Neural progenitor cell (in vitro differentiated cells): ENCODE measurements at places on chromosomes 5 and 9. TPM values are rescaled to one million over a fixed set of nuclear protein-coding genes. Genes with fewer than 3 reads are reported as not detected.

DNA sequence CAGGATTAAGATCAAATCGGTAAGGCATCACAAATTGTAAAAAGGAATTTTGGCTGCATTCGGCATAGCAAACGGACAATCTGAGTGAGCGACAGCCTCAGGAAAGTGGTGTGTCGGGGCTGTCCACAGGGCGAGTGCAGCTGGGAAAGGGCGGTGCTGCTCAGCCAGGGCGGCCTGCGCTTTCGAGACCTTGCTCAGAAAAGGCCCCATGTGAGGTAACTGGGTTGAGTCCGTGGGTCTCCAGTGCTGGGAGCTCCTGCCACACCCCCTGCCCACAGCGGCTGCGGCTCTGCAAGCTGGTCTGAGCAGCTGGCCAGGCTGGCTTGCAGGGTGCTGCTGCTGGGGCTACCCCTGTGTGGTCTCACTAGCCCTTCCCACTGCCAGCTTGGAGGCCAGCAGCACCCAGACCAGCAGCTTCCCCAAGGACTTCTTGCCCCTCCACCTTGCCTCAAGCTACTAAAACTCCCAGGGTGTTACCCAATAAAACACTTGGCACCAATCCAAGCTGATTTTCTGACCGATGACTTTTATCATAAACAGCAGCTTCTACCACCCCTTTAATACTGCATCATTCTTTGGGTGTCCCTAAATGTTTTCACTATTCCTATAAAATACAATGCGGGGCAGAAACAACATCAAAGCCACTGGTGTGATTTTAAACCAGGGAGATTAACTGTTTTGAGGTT is 6.2 kb downstream of the SURF2 start:
- no peaks in the 10 kb centered on the region for H3K4me1 ChIP-seq
- no peak overlapping the region for H3K4me3 ChIP-seq
- H3K27ac ChIP-seq: no peak overlapping the region
- H3K36me3 ChIP-seq: no peaks in the 10 kb centered on the region
- no peaks in the 10 kb centered on the region for H3K27me3 ChIP-seq
- no peak for DNase-seq

- no peaks in the 10 kb centered on the region for H3K36me3 ChIP-seq
- H3K4me3 ChIP-seq: no peak overlapping the region
- no peak overlapping the region for H3K27ac ChIP-seq
- H3K27me3 ChIP-seq: no peaks in the 10 kb centered on the region
These were observed 18.6 kb downstream of the IRF1 start for GRCh38 chr5:132471944-132472343.

GRCh38 chr5:172299916-172300439 is 16.4 kb upstream of the UBTD2 start:
- H3K36me3 ChIP-seq: no peaks in the 10 kb centered on the region
- no peak overlapping the region for H3K4me3 ChIP-seq
- DNase-seq: no peak
- H3K4me1 ChIP-seq: no peaks in the 10 kb centered on the region

- peaks cover 9% of the 10 kb centered on the region for H3K4me1 ChIP-seq
- H3K4me3 ChIP-seq: no peak overlapping the region
- H3K27me3 ChIP-seq: no peaks in the 10 kb centered on the region
These were observed 16.9 kb upstream of the ABCA1 start for GRCh38 chr9:104944871-104945270.

- H3K27me3 ChIP-seq: no peaks in the 10 kb centered on the region
- peaks cover 49% of the 10 kb centered on the region for H3K4me1 ChIP-seq
- DNase-seq: peak; percentile 80
- peak overlapping the region; percentile 68 for H3K27ac ChIP-seq
These were observed 3.7 kb downstream of the TLN1 start for GRCh38 chr9:35728041-35728971.

- H3K4me1 ChIP-seq: no peaks in the 10 kb centered on the region
- H3K27me3 ChIP-seq: no peaks in the 10 kb centered on the region
- no peaks in the 10 kb centered on the region for H3K36me3 ChIP-seq
- H3K4me3 ChIP-seq: no peak overlapping the region
- no peak overlapping the region for H3K27ac ChIP-seq
These were observed 49.0 kb downstream of the SGCD start for GRCh38 chr5:156375895-156376495.

- no peaks in the 10 kb centered on the region for H3K27me3 ChIP-seq
- H3K27ac ChIP-seq: no peak overlapping the region
- H3K36me3 ChIP-seq: no peaks in the 10 kb centered on the region
- H3K4me1 ChIP-seq: no peaks in the 10 kb centered on the region
- H3K4me3 ChIP-seq: no peak overlapping the region
- DNase-seq: no peak
These were observed 102.2 kb upstream of the PLPPR1 start for GRCh38 chr9:100926366-100926765.

GRCh38 chr5:144304688-144305087 is 134.0 kb downstream of the KCTD16 start:
- no peak overlapping the region for H3K27ac ChIP-seq
- no peak overlapping the region for H3K4me3 ChIP-seq
- no peaks in the 10 kb centered on the region for H3K36me3 ChIP-seq
- no peaks in the 10 kb centered on the region for H3K27me3 ChIP-seq
- no peak for DNase-seq
- no peaks in the 10 kb centered on the region for H3K4me1 ChIP-seq

DNA sequence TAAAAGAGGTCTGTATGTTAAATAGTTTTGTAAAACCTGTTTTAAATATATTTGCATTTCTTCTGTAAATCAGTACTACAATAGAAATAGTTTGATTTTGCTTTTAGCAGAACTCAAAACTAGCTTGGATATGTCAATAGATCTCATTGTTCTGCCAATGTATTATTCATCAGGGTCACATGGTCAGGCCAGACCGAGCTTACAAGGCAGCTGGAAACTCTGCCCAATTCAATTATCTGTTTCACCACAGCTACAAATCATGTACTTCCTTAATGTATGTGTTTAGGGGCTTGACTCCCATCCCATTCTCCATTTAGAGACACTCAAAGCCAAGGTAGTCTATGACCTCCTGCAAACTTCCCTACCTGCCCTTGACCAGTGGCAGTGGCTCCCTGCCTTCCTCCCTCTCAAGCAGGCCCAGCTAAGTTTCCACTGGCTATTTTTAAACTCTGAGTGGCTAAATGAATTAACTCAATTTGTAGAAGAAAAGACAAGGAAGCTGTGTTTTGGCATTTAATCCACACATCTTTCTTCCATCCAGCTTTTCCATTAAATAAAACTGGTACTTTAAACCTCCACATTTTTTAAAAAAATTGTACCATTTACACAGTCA is 46.4 kb upstream of the SELENOP start:
- H3K36me3 ChIP-seq: no peaks in the 10 kb centered on the region
- no peak for DNase-seq
- no peak overlapping the region for H3K4me3 ChIP-seq
- no peaks in the 10 kb centered on the region for H3K27me3 ChIP-seq

- H3K27me3 ChIP-seq: no peaks in the 10 kb centered on the region
- no peak for DNase-seq
- H3K4me1 ChIP-seq: peaks cover 3% of the 10 kb centered on the region
- H3K36me3 ChIP-seq: no peaks in the 10 kb centered on the region
These were observed 92.0 kb downstream of the SH3TC2 start for GRCh38 chr5:148970876-148971275.

DNA sequence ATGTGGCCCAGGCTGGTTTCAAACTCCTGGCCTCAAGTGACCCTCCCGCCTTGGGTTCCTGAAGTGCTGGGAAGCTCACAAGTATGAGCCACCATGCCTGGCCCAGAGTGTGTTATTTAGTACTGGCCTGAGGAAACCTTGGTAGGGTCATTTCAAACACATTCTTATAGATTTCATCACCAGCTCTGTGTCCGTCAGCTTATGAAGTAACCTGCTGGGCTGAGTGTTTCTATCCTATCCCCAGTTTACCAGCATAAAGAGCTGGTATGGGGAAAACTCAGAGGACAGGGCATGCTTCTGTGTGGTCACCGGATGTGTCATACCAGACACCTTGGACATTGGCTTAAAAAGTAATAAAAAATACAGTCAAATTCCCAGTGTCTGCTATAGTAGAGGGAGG is 45.3 kb downstream of the PTPN3 start:
- H3K36me3 ChIP-seq: no peaks in the 10 kb centered on the region
- no peak for DNase-seq
- no peak overlapping the region for H3K27ac ChIP-seq

DNA sequence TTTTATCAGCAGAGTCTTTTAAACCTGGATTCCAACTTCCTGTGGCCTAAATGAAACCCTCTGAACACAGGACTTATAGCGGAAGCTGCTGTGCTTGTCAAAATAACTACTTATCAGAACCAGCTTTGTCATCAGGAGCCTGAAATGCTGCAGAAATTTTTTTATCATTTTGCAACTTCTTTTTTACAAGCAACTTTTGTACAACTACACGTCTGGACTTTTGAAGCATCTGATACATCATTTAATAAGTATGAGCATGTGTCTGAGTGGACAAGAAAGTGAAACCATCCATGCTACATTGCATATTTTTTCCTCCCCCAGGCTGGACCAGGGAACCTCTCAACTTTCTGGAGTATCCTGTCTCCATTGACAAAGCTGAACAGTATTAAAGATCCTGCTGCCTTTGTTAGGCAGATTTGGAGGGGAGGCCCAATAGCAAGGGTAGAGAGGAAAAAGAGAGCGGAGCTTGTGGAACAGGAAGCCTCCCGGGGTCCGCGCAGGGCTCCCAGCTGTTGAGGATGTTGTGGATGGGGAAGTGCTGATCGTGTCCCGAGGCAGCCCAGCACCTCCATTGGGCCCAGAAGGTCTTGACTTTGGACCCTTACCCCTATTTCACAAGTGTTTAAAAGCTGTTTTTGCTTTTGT is 196.6 kb downstream of the MSX2 start:
- H3K27ac ChIP-seq: no peak overlapping the region
- DNase-seq: peak; percentile 50
- H3K4me3 ChIP-seq: no peak overlapping the region
- H3K4me1 ChIP-seq: peaks cover 10% of the 10 kb centered on the region
- no peaks in the 10 kb centered on the region for H3K36me3 ChIP-seq
- no peaks in the 10 kb centered on the region for H3K27me3 ChIP-seq

DNA sequence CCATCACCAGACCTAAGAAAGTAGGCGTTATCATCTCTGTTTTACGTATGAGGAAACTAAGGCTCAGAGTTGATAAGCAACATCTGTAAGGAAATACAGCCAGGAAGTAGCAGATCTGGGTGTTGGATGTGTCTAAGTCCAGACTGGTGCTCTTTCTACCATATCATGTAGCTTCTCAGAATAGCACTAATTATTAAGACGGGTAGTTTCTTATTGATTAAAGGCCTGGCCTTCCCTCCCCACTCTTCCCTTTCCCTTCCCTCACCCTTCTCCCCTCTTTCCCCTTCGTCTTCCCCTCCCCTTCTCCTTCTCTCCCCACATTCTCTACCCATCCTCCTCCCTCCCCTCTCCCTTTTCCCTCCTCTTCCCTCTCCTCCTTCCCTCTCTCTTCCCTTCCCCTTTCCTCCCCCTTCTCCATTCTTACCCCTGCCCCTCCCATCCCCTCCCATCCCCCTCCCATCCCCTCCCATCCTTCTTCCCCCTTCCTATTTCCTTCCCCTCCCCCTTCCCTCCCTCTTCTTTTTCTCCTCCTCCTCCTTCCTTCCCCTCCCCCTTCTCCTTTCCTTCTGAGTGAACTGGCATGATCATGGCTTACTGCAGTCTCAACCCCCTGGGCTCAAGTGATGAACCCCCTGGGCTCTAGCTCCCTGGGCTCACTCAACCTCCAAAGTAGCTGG is 79.4 kb downstream of the SNX24 start:
- H3K27ac ChIP-seq: no peak overlapping the region
- no peaks in the 10 kb centered on the region for H3K36me3 ChIP-seq
- H3K27me3 ChIP-seq: no peaks in the 10 kb centered on the region
- no peak overlapping the region for H3K4me3 ChIP-seq

- DNase-seq: no peak
- H3K27me3 ChIP-seq: no peaks in the 10 kb centered on the region
- no peak overlapping the region for H3K4me3 ChIP-seq
- H3K36me3 ChIP-seq: no peaks in the 10 kb centered on the region
- H3K4me1 ChIP-seq: no peaks in the 10 kb centered on the region
- no peak overlapping the region for H3K27ac ChIP-seq
These were observed 7.4 kb downstream of the C5orf46 start for GRCh38 chr5:147898875-147899401.

GRCh38 chr9:95481000-95481399 is 35.8 kb downstream of the PTCH1 start:
- no peak overlapping the region for H3K27ac ChIP-seq
- H3K36me3 ChIP-seq: peaks cover 8% of the 10 kb centered on the region
- DNase-seq: no peak
- H3K27me3 ChIP-seq: no peaks in the 10 kb centered on the region

DNA sequence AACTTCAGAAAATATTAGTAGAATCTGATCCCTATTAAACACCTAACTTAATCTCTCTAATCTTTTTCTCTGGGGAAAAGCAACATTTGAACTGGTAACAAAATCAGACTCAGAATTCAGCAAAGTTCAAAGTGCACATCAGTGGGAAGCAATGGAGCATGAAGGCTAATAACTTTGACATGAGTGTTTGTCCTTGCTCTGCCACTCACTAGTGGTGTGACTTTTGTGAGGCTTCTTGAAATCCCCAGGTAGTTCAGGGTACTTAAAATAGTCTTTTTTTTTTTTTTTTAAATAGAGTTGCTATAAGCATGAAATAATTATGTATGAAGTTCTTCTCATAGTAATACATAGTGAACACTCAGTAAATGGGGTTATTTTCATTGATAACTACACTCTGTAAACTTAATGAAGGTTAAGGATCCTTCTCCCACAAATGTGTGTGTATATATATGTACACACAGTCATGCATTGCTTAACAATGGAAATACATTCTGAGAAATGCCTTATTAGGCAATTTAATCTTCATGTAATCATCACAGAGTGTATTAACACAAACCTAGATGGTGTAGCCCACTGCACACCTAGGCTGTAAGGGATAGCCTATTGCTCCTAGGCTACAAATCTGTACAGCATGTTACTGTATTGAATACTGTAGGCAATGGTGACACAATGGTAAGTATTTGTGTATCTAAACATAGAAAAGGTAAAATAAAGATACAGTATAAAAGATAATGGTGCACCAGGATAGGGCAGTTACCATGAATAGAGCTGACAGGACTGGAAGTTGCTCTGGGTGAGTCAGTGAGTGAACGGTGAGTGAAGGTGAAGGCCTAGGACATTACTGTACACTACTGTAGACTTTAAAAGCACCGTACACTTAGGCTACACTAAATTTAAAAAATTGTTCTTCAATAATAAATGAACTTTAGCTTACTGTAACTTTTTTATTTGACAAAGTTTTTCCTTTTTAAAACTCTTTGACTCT is 73.3 kb upstream of the HMHB1 start:
- DNase-seq: no peak
- H3K4me1 ChIP-seq: peaks cover 5% of the 10 kb centered on the region
- no peaks in the 10 kb centered on the region for H3K27me3 ChIP-seq
- H3K36me3 ChIP-seq: no peaks in the 10 kb centered on the region

- DNase-seq: no peak
- no peak overlapping the region for H3K27ac ChIP-seq
- peaks cover 13% of the 10 kb centered on the region for H3K4me1 ChIP-seq
These were observed 2.0 kb upstream of the NINJ1 start for GRCh38 chr9:93136011-93136440.

Gene TSLP
- not detected in 2 replicates for total RNA-seq

Gene MOB3B
- total RNA-seq: 14.0 and 15.3 TPM in 2 replicates
